GM12892 (cell line): ENCODE measurements at places on chromosomes 16 and 17.

DNA sequence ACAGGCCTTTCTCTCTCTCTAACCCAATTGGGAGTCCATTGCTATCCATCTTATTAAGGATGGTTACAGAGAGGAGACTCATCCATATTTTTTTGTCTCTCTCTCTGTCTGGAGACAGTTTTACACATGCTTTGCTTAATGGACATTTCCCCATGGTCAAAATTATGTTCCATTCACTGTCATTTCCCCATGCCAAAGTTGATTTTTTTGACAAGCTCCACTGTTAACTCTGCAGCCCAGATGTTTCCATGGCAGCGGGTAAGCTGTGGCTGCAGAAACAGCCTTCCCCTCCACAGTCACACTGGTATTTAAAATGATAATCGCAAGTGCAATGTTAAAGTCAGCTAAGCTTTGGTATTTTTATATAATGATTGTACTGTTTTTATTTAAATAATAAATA is 63.9 kb upstream of the HLF start:
- DNase-seq = no peak

- no peak for DNase-seq
Observed at GRCh38 chr17:64218066-64218465, 45.0 kb downstream of the TEX2 start.

- no peak for DNase-seq
Observed at GRCh38 chr16:71885261-71885650, 1.3 kb upstream of the ZNF821 start.

GRCh38 chr16:518858-519257 is 8.7 kb upstream of the CAPN15 start:
- DNase-seq = no peak

DNA sequence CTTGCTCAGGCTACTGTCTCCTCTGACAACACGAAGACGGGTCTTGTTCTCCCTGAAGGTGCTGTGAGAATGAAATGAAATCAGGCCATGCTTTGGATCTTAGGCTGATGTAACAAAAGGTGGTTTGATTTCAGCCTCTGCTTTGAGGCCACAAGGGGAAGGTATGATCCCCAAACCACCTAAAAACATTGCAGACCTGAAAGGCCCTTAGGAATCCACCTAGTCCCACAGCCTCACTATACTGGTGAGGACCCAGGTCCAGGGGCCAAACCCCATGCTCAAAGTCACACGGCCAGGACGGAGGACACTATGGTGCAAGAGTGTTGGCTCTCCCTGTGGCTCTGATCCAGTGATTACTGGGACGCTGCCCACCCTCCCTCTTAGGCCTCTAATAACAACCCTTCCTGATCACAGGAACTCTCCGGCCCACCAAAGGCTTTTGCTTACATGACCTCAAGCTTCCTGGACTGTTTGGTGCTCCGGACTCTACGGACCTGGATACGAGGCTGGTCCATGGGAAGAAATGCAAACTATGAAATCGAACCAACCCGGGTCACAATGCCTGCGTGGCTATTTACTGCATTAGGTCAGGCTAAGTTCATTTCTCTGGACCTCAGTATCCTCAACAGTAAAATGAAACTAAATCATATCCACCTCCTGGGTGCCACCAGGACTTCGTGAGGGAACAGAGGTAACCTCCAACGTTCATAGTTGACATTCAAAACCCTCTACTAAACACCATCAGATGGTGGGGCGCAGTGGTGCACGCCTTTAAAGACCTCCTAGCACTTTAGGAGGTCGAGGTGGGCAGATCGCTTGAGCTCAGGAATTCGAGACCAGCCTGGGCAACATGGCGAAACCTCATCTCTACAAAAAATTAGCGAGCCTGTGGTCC is 1.5 kb downstream of the TRIM25 start:
- no peak for DNase-seq

DNA sequence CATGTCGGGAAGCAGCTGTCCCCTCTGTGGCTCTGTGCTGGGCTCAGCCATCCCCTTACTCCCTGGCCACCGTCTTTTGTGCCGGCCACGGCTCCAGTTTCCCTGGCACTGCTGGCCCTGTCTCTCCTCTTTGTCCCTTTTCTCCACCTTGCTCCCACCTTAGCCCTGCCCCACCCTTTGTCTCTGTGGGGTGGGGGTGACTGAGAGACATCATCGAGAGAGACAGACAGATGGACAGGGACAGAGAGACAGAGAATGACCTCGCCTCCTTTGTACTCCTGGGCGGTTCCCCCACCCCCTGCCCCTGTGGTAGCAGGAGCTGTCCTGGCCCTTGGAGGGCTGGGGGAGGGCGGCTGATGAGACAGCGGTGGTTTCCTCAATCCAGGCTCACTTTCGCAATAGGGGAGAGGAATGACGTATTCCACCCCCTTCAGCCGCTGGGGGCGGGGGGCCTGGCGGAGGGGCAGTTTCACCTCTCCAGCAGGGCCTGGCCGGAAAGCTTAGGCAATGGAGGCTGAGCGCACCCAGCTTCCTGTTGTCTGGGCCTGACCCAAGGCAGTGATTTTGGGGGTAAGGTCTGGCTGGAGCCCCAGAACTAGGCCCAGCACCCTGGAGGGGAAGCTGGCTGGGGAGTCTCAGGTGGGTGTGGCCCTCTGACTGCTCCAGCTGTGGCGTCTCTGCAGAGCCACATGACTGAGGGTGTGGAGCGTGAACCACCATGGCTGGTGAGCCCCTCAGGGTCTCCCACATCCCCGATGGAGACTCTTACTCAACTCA is 7.3 kb downstream of the FMNL1 start:
- peak; percentile 85 for DNase-seq

DNA sequence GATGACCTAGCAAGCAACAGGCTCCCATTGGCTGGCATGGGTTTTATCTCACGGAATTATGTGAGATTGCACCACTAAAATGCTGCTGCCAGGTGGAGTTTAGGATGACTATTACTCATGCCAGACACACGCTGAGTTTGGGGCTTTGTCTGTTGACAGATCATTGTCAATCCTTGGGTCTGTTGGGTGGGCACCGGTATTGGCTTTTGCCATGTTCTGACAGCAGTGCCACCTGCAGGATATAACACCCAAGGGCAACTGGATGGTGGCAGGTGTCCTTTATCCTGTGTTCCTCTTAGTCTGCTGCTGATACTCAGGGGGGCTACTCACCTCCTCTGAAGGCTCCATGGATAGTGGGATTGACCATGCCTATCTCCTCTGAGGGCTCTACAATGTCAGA is 221.6 kb upstream of the DYNLRB2 start:
- DNase-seq = no peak

DNA sequence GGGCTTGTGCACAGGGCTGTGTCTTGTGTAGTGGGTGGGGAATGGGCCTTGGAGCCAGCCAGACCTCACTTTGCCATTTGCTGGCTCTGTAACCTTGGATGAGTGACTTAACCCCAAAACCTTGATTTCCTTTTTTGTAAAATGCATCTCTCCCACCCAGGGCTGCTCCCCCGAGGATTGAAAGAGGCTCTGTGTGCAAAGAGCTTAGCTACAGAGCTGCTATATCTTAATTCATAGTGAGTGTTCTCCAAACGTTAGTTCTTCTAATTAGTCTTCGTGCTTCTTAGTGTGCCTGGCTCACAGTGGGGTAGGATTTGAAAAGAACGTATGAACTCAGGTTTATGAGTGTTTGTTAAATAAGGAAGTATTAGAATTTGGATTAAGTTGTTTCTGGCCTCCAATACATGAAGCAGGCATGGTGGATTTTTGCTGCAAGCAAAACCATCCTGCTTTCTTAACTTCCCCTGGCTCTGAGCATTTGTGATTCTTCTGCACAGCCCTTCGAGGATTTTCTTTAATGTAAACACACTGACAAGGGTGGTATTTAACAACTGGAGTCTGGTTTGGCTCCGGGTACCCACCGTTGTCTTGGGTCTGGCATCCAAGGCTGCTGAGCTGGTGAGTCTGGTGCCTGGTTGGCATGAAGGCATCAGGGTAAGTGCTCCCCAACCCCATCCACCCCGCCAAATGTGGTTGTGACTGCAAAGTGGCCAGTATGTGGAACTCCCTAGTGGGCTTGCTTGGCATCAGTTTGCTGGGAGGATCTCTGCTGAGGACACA is 29.7 kb downstream of the KSR1 start:
- no peak for DNase-seq

- no peak for DNase-seq
Observed at GRCh38 chr17:74083321-74083720, 120.2 kb upstream of the RPL38 start.

DNA sequence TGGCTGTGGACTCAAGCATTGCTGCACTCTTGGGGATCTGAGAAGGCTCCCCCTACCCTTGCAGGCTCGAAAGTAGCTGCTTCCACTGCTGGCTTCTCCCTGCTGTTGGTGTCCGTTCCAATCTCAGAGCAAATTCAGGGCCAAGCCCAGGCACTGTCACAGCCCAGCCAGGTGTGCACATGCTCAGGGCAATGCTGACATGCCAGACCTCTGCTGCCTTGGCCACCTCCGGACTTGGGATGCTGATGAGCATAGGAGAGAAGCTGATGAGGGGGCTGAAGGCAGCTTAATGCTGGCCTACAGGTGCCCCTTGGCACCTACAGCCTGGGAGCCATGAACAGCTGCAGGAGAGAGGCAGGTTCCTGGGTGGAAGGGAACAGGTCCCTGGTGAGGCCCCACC is 273.7 kb upstream of the KCNJ16 start:
- no peak for DNase-seq

- DNase-seq = no peak
Observed at GRCh38 chr17:81727324-81728031, 15.4 kb downstream of the SLC25A10 start.

DNA sequence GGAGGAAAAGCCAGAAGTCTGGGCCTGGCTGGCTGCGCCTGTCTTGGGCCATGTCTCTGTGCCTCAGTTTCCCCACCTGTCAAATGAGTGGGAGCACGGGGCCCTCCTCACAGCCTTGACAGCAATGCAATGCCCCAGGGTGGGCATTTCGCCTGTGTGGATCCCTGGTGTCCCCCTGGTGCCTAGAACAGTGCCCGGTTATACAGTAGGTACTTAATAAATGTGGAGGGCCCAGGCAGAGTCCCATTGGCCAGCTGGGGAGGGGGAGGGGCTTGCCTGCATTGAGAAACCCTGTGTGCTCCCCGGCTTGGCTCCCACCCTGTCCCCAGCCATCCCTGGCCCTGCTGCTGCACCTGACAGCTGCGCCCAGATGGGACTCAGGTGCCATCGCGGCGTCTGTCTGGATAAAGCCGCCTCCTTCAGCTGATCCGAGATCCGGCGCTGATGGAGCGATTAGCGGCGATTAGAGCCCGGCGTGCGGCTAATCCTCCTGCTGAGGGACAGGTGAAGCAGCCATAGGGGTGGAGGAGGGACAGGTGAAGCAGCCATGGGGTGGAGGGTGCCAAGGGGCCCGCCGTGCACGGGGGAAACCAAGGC is 12.4 kb downstream of the ZFPM1 start:
- DNase-seq = no peak

- DNase-seq = no peak
Observed at GRCh38 chr17:17815436-17816200, 21.2 kb downstream of the SREBF1 start.

GRCh38 chr17:352421-353212 is at the start of gene RPH3AL:
Gene RPH3AL, minus strand, starts transcription at chr17:352807. Its CDS starts 25,264 bp downstream, at chr17:327543.
- DNase-seq = no peak

GRCh38 chr16:17926866-17927399 is 409.6 kb downstream of the NPIPA8 start:
- DNase-seq = no peak

DNA sequence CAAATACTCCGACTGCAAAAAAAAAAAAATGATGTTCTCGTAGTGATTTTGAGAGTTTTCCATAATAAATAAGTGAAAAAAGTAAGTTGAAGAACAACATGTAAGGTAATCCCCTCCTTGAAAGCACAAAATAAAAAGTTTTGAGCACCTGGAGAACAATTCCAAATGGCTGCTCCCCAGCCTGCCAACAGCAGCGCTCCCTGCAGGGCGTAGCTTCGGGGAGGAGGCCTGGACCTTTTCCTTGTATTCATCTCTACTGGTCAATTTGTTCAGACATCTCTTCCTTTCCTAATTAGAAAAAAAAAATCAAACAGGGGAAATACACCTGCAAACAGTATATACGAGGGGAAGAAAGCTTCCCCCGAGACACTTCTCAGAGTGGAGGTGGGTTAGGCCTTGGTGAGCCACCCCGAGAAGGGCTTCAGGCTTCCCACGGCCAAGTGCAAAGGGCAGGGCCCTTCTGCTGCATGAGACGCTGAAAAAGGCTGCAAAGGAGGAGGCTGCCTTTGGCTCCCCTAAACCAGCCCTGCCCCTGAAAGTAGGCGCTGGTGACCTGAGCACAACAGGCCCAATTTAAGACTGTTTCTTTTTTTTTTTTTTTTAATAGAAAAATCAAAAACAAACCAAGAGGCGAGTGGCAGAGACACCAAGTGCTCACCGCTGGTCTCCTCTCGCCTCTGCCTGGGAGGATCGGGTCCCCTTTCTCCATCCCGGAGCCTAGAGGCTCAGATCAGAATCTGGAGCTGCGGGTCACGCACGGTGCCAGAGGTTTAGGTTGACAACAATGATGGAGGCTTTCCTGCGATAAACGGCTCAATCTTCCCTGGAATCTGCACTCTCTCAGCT is 193.1 kb upstream of the FOXF1 start:
- no peak for DNase-seq

- no peak for DNase-seq
Observed at GRCh38 chr17:2796164-2797125, at the start of gene RAP1GAP2. Gene RAP1GAP2, plus strand, starts transcription at chr17:2796438. Its CDS starts 90 bp downstream, at chr17:2796528.
